ENCODE measurements at places on chromosomes 2 and 18. TPM values are rescaled to one million over a fixed set of nuclear protein-coding genes. Genes with fewer than 3 reads are reported as not detected.

Gene PLEK
- total RNA-seq: not detected

Gene IAH1
- total RNA-seq: 45.4 TPM

DNA sequence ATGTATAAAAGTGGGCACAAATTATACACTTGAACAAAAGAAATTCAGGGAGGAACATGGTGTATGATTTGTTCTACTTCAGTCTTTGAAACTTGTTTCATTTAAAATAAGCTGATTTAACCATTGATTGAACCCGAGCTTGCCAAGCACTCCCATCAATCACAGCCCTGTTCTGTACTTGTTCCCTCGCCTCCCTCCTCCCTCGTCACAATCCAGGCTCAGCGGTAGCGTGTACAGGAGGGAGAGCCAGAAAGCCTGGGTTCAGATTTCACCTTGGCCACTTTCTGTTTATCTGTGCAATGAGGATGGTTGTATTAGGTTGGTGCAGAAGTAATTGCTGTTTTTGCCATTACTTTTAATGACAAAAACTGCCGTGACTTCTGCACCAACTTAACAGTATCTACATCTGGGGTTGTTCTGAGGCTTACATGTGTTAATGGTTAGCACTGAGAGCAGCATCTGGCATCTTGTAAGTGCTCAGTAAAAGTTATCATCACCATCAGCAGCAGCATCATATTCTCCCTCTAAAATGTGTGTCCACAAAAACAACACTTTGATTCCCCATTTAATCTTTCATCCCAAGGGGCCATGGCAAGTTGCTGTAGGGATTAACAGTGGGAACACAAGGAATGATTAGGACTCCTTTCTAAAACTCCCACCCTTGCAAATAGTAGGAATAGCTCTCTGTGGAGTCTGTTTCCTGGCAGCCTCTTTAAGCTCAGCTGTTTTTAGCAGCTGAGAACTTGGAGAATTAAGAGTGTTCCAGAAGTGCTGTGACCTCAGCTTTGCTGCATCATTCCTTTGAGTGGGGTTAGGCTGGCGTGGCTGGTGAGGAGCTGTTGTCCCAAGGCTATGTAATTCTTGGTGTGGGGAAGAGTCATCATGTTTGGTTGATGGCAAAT is 4.7 kb downstream of the DPYSL5 start:
- no peaks in the 10 kb centered on the region for H3K4me1 ChIP-seq
- no peaks in the 10 kb centered on the region for H3K36me3 ChIP-seq
- no peak overlapping the region for H3K27ac ChIP-seq
- no peak overlapping the region for H3K4me3 ChIP-seq
- peaks cover 89% of the 10 kb centered on the region for H3K27me3 ChIP-seq

DNA sequence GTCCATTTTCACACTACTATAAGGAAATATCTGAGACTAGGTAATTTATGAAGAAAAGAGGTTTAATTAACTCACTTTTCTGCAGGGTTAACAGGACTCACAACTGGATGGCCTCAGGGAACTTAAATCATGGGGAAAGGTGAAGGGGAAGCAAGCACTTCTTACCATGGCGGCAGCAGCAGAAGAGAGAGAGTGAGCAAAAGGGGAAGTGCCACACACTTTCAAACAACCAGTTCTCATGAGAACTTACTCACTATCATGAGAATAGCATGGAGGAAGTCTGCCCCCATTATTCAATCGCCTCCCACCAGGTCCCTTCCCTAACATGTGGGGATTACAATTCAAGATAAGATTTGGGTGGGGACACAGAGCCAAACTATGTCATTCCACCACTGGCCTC is 55.1 kb upstream of the NETO1 start:
- H3K36me3 ChIP-seq: no peaks in the 10 kb centered on the region
- H3K27ac ChIP-seq: no peak overlapping the region
- DNase-seq: no peak

GRCh38 chr2:233451950-233452349 is 97.7 kb downstream of the DGKD start:
- H3K4me1 ChIP-seq: no peaks in the 10 kb centered on the region
- no peak for DNase-seq
- peaks cover 20% of the 10 kb centered on the region for H3K36me3 ChIP-seq
- no peaks in the 10 kb centered on the region for H3K27me3 ChIP-seq
- no peak overlapping the region for H3K27ac ChIP-seq

DNA sequence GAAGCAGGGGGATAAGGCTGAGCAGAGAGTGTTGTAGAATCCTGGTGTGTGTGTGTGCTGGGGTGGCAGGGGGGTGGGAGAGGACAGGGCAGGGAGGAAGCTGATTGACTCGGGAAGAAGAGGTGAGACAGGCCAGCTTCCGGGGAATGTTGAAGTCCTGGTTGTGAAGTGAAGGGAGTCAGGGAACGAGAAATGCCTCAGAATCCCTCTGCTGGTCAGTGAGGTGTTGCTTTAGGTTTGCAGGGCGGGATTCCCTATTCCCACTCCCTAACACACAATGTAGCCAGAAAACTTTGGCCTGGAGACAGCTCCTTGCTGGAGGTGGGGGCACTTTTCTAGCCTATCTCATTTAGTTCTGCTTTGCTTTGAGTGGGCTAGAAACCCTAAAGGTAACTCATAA is 265.1 kb downstream of the HAUS1 start:
- no peaks in the 10 kb centered on the region for H3K36me3 ChIP-seq
- H3K4me3 ChIP-seq: no peak overlapping the region
- no peaks in the 10 kb centered on the region for H3K27me3 ChIP-seq
